OCI-LY7 (cell line): ENCODE measurements at places on chromosomes 7 and 10.

GRCh38 chr10:10138685-10139084 is 879.0 kb upstream of the CELF2 start:
- no peak for DNase-seq

GRCh38 chr7:144404946-144405345 is 1.5 kb upstream of the NOBOX start:
- DNase-seq: no peak

- no peak for DNase-seq
Measured at GRCh38 chr10:112215342-112215774, 31.8 kb upstream of the GPAM start.

DNA sequence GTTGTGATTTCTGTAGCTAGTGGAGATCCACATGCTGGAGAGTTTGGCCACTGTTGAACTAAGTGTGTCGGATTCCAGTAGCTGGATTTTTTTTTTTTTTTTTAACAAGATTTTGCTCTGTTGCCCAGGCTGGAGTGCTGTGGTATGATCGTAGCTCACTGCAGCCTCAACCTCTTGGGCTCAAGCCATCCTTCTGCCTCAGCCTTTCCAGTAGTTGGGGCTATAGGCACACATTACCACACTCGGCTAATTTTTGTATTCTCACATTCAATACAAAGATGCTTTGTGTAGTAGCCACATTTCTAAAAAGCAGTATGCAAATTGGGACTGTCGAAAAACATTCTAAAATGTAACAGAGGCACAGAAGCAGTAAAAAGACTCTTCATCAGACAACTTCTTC is 63.5 kb downstream of the RABGEF1 start:
- no peak for DNase-seq

DNA sequence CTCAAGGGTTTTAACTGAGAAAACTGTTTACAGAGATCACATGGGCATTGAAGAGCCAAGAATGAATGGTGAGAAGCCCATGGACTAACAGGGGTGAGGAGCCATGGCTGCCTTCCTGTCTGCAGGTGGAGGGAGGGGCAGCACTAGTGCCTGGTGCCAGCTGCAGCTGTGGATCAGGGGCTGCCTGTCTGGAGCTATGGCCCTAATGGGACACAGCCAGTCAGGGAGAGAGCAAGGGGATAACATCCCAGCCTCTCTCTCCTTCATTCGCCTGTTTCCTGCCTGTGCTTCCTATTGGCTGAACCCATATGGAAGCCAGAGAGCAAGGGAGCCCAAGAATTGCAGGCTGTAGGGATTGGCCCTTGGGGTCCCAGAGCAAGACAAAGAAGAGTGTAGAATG is 125.8 kb upstream of the GAD2 start:
- no peak for DNase-seq

GRCh38 chr10:103894441-103894864 is 23.5 kb downstream of the STN1 start:
- DNase-seq: no peak

DNA sequence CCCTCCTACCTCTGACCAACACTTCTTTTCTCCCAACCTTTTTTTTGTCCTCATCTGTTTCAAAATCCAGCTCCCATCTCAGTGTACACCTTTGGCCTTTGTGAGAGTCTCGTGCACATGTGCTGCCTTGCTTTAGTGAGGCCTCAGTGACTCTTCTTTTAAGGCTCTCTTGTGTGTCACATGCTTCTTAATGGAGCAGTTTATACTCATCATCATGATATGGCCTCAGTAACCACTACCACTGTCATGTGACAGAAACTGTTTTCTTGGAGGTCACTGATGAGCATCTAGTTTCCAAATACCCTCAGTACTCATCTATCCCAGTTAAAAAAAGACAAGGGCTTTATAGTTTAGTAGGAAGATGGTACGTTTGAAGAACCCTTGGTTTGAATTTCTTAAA is 8.1 kb upstream of the ARHGAP22 start:
- no peak for DNase-seq

GRCh38 chr7:22051886-22052673 is 106.4 kb upstream of the CDCA7L start:
- DNase-seq: no peak

DNA sequence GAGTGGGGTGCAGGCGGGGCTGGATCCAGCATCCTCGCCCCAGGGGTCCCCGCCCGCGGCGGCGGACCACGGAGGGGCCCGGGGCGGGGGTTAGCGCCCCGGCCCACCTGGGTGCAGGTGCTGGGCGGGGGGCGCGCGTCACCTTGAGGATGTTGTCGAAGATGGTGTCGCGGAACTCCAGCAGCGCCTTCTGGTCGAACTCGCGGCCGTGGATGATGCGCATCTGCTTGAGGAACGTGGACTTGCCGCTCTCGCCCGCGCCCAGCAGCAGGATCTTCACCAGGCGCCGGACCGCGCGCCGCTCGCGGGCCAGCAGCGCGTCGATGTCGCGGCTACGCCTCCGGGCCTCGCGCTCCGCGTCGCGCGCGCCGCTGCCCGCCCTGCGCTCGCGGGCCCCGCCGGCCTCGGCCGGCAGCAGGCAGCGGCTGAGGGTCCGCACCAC is 376 bp downstream of the GNA12 start:
- DNase-seq: peak; percentile 50

- no peak for DNase-seq
Measured at GRCh38 chr10:98047009-98047741, 16.8 kb upstream of the CRTAC1 start.

DNA sequence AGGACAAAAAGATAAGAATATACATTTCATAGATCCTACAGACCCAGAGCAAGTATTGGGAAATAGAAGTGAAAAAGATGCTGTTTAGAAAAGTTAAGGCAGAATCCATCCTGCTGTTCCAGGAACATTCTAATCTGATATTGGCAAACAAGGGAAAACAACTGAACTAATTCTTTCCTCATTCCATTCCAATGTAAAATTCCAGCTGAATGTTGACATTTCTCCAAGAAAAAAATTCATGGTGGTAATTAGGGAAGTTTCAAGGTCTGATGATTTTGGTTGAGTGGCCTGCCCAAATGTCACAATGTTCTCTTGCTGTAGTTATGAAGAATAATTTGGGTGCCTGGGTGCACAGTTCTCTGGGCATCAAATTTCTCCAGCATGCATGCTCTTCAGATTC is 15.2 kb downstream of the PIP start:
- DNase-seq: no peak

GRCh38 chr7:120973849-120974248 is 14.7 kb upstream of the CPED1 start:
- no peak for DNase-seq

- DNase-seq: no peak
Measured at GRCh38 chr10:75632805-75633462, 201.5 kb downstream of the LRMDA start.

DNA sequence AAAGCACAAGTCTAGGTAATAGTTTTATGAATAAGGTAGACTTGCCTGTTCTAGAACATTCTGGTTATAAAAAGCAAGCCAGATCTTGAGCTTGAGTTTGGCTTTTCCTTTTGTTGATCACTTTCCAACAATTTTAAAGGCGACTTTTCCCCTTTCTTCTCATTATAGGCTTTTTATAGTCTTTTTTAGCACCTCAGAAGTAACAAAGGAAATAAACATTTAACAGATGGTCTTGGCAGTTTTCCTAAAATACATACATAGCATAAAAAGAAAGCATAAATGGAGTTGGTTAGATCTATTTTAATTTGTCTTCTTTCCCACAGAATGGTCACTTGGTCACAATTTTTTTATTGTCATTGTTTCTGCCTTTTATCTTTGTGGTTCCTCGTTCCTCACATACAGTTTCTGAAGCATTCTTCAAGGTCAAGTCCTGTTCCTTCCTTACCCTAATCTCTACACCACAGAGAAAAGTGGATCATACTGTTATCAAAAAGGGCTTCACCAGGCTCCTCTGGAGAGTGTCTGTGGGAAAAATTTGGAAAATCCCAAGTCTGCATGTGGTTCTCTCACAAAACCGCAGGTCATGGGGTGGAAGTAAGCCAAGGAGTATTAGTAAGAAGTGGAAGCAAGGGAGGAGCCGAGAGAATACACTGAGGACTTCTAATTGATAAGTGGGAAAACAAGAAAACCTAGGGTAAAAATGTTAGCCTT is 31.3 kb downstream of the THNSL1 start:
- no peak for DNase-seq

- DNase-seq: no peak
Measured at GRCh38 chr7:157752832-157753291, 416.1 kb downstream of the DNAJB6 start.

GRCh38 chr10:101385866-101386658 is 32.1 kb downstream of the BTRC start:
- DNase-seq: no peak

DNA sequence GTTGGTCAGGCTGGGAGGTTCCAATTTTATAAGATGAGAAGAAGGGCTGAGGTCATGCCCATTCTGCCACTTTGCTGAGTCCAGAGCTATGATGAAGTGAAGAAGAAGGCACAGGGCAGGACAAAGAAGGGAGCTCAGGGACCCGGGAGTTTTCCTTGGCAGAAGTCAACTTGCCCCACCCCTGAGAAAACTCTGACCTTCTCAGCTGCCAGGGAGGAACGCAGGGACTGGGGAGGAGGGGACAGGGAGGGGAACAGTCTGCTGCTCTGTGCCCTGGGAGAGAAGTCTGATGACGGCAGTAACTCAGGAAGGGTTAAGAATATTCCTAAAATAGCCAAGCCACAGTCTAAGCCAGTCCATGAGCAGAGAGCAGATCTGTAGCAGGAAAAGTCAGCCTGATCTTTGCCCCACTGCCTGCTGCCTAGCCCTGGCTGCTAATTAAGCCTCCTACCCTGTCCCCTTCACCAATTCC is 11.7 kb downstream of the ADIRF start:
- no peak for DNase-seq

DNA sequence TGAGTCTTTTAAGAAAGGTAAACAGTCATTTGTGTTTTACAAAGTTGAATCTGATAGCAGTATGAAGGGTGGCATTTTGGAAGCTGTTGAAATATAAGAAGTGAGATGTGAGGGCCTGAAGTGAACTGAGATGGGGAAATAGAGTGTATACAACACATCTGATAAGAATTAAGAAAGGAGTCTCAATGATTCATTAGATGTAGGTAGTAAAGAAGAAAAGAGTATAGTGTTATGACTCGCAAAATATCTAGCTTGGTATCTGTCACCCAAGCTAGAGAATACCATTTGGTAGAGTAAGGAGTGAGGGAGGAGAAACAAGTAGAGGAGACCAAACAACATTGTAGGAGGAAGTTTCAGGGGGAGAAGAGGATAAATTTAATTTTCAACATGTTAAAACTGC is 5.3 kb downstream of the PTPN12 start:
- no peak for DNase-seq

GRCh38 chr7:95190515-95190914 is 133.8 kb downstream of the PON1 start:
- DNase-seq: no peak
